ENCODE measurements at places on chromosomes 12 and 14. TPM values are rescaled to one million over a fixed set of nuclear protein-coding genes. Genes with fewer than 3 reads are reported as not detected.

Gene NTF3
- not detected for total RNA-seq

DNA sequence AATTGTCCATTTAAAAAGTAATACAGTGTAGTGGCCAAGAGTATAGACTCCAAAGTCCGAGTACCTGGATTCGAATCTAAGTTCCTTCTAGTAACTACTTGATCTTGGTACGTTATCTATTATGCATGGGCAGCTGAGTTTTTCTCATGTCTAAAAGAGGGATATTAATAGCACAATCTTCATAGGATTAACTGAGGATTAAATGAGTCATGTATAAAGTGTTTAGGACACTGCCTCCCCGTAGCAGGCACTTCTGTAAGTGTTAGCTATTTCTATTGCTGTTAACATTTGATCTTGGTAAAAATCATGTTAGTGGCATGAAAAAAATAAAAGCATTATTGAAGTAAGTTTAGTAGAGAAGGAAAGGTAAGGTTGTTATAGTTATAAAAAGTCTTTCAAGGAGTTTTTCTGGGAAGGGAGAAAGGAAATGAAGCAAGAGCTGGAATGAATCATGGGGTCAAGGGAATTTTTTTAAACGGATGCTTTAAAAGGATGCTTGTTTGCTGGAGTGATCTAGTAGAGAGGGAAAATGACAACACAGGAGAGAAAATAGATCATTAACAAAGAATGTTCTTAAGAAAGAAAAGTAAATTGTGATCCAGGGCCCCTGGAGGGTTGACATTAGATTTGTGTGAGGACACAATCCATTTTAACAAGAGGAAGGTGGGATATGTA lies 502.2 kb upstream of the USP15 start:
- H3K36me3 ChIP-seq: no peaks in the 10 kb centered on the region
- H3K27ac ChIP-seq: no peak overlapping the region
- H3K27me3 ChIP-seq: no peaks in the 10 kb centered on the region
- no peaks in the 10 kb centered on the region for H3K4me1 ChIP-seq
- no peak overlapping the region for H3K4me3 ChIP-seq

DNA sequence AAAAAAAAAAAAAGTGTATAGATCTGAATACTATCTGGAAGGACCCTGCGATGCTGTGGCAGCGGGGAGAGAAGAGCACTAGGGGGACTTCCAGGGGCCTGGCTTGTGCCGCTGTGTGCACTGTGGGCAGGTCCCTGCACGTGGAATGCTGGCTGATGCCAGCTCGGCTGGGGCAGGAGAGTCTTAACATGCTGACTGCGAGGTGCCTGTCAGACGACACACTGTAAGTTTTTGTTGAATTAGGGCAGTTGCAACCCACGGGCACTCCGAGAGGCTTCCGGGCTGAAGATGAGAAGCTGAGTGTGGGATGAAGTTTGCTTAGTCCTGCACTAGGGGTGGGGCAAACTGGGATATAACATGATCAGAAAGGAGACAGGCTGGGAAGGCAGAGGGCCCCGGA lies 10.7 kb downstream of the GLT1D1 start:
- H3K36me3 ChIP-seq: no peaks in the 10 kb centered on the region
- H3K27ac ChIP-seq: no peak overlapping the region

GRCh38 chr12:94267921-94268471 lies 119.6 kb downstream of the PLXNC1 start:
- H3K4me3 ChIP-seq: no peak overlapping the region
- DNase-seq: no peak
- no peaks in the 10 kb centered on the region for H3K36me3 ChIP-seq

GRCh38 chr12:96471368-96472050 lies 17.9 kb upstream of the CFAP54 start:
- no peaks in the 10 kb centered on the region for H3K36me3 ChIP-seq
- DNase-seq: no peak
- no peaks in the 10 kb centered on the region for H3K27me3 ChIP-seq
- H3K4me1 ChIP-seq: no peaks in the 10 kb centered on the region
- no peak overlapping the region for H3K27ac ChIP-seq

DNA sequence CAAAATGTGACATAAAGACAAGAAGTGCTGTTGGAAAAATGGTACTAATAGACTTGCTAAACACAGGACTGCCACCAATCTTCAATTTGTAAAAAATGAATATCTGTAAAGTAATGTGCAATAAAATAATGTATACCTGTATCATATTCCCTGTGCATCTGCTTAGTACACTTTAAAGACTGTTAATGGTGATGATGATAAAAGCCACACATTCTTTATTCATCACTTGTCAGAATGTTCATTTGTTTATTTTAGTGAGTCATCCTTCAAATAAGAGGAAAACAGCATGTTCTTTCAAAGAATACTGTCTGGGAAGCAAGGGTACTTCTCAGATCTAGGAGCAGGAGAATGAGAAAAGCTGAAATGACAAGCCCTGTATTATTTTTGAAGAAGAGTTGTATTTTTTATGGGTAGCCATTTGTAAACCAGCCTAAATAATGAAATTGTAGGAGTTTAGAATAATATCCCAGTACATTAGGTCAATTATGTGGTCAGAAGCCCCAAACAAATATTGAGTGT lies 78.3 kb upstream of the PSMA6 start:
- no peak for DNase-seq
- H3K36me3 ChIP-seq: no peaks in the 10 kb centered on the region
- no peaks in the 10 kb centered on the region for H3K27me3 ChIP-seq
- no peak overlapping the region for H3K4me3 ChIP-seq
- peaks cover 23% of the 10 kb centered on the region for H3K4me1 ChIP-seq
- peak overlapping the region; percentile 59 for H3K27ac ChIP-seq

DNA sequence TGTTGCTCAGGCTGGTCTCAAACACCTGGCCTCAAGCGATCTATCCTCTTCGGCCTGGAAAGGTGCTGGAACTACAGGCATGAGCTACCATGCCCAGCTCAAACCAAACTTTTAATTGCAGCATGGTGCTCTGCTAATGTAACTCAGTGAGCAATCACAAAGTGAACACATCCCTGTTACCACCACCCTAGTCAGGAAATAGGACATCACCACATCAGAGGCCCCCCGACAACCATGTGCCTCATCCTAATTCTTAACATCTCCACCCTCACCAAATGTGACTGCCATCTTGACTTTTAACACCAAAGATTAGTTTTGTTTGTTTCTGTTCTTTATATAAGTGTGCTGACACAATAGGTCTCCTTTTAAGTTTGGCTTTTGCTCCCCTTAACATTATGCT lies 22.8 kb upstream of the SDR39U1 start:
- no peaks in the 10 kb centered on the region for H3K27me3 ChIP-seq
- H3K4me1 ChIP-seq: no peaks in the 10 kb centered on the region
- no peaks in the 10 kb centered on the region for H3K36me3 ChIP-seq
- H3K27ac ChIP-seq: no peak overlapping the region
- no peak for DNase-seq

DNA sequence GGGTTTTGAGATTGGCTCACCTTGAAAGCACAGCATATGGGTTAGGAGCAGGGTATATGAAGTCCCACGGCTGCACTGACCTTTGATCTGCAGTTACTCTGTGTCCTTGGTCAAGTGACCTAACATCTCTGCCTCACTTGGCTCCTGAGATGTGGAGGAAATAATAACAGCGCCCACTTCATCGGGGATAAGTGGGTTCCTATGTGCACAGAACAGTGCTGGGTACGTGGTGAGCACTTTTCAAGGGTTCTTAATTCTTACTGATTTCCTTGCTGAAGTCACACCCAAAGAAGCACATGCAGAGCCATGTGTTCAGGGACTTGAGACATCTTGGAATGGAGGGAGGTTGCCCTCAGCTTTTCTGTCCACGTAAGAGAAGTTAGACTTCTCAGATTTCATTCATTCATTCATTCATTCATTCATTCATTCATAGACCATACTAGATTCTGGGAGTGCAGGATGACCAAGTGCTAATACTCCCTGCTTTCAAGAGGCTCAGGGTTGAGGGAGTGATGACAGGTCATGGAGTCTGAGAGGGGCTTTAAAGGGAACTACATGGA lies 39.4 kb downstream of the ADGRD1 start:
- H3K4me3 ChIP-seq: no peak overlapping the region
- peaks cover 17% of the 10 kb centered on the region for H3K4me1 ChIP-seq
- peak; percentile 90 for DNase-seq
- H3K27ac ChIP-seq: peak overlapping the region; percentile 45

Gene PZP
- 7.3 TPM for total RNA-seq

GRCh38 chr12:58541300-58541690 lies 379.0 kb downstream of the LRIG3 start:
- H3K4me3 ChIP-seq: no peak overlapping the region
- H3K36me3 ChIP-seq: no peaks in the 10 kb centered on the region
- DNase-seq: no peak
- H3K27me3 ChIP-seq: no peaks in the 10 kb centered on the region

Gene PRIMA1
- 1.4 TPM for total RNA-seq

Gene BIN2
- total RNA-seq: 16.5 TPM

- H3K27ac ChIP-seq: no peak overlapping the region
- DNase-seq: no peak
- H3K36me3 ChIP-seq: no peaks in the 10 kb centered on the region
- no peaks in the 10 kb centered on the region for H3K27me3 ChIP-seq
- no peak overlapping the region for H3K4me3 ChIP-seq
Measured at GRCh38 chr12:20865873-20866272, 55.4 kb downstream of the SLCO1B3 start.

GRCh38 chr14:35553808-35554207 lies 19.8 kb downstream of the INSM2 start:
- no peak for DNase-seq
- H3K27ac ChIP-seq: no peak overlapping the region
- no peaks in the 10 kb centered on the region for H3K4me1 ChIP-seq
- H3K4me3 ChIP-seq: no peak overlapping the region
- no peaks in the 10 kb centered on the region for H3K27me3 ChIP-seq

- no peaks in the 10 kb centered on the region for H3K27me3 ChIP-seq
- H3K4me3 ChIP-seq: no peak overlapping the region
- H3K4me1 ChIP-seq: no peaks in the 10 kb centered on the region
- no peak overlapping the region for H3K27ac ChIP-seq
- H3K36me3 ChIP-seq: no peaks in the 10 kb centered on the region
Measured at GRCh38 chr14:65200454-65200853, 98.1 kb upstream of the MAX start.

DNA sequence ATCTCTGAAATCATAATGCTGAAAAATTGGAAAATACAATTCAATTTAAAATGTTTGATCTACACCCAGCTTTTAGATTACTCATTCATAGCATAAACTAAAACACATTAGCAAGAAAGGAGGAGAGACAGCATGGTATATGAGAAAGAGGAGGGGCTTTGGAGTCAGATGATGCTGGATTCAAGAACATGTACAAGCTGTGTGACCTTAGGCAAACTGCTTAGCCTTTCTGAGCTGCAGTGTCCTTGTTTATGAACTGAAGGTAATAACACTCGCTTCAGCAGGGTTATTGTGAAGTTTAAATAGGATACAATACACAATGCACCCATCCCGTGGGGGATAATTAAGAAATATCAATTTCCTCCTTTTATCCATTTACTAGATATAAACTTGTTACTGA lies 79.2 kb downstream of the MAP1LC3B2 start:
- no peaks in the 10 kb centered on the region for H3K36me3 ChIP-seq
- H3K27ac ChIP-seq: no peak overlapping the region
- peaks cover 13% of the 10 kb centered on the region for H3K4me1 ChIP-seq
- no peak overlapping the region for H3K4me3 ChIP-seq
- H3K27me3 ChIP-seq: no peaks in the 10 kb centered on the region
- DNase-seq: no peak

DNA sequence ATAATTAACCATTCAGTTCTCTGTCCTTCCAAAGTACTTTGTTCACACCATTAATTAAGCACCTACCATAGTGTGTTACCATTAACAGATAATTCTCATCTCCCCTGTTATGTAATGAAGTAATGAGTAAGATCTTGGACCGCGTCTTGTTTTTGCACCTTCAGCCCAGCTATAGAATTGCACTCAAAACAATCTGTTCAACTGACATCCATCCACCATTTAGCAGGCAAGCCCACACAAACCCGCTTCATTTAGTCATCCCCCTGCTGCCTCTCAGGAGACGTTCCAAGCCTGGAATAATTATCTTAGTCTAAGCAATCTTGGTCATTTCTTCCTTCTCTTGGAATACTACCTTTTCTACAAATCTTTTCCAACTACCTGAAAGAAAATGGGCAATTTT lies 74.4 kb downstream of the DUSP16 start:
- no peak for DNase-seq
- peaks cover 28% of the 10 kb centered on the region for H3K36me3 ChIP-seq
- H3K27ac ChIP-seq: no peak overlapping the region
- peaks cover 14% of the 10 kb centered on the region for H3K4me1 ChIP-seq
- H3K27me3 ChIP-seq: no peaks in the 10 kb centered on the region
- no peak overlapping the region for H3K4me3 ChIP-seq

- peaks cover 3% of the 10 kb centered on the region for H3K4me1 ChIP-seq
- no peak for DNase-seq
- H3K4me3 ChIP-seq: no peak overlapping the region
- H3K36me3 ChIP-seq: no peaks in the 10 kb centered on the region
- H3K27me3 ChIP-seq: no peaks in the 10 kb centered on the region
- H3K27ac ChIP-seq: no peak overlapping the region
Measured at GRCh38 chr12:49609875-49610154, 4.4 kb upstream of the FAM186B start.

DNA sequence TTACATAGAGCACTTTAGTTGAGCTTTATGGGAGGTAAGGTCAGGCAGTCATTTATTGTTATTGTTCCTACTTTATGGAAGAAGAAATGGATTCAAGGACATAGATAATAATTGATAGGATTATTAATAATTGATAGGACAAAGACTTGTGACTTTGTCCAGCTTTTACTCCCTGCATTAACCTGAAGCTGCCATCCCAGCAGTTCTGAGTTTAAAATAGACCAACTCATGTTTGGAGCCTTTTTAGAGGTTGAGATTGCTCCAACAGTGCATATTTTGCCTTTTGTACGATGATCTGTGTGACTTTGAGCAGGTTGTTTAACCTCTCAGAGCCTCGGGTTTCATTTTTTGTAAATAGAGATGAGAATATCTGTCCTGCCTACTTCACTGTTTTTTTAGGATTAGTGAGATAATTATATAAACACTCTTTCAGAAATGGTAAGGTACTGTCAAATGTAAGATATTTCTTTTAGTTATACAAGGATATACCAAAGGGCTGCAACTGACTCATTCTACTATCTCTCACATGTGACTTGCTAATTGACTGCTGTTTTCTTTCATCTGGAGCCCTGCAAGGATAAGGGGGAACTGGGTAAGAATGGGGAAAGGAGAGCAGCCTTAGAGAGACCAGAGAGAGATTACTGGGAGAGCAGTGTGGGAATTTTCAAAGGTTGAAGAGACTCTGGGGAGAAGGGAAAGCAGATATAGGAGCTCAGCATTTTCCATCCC lies 15.3 kb downstream of the WDR20 start:
- H3K27ac ChIP-seq: no peak overlapping the region
- no peaks in the 10 kb centered on the region for H3K36me3 ChIP-seq
- no peak for DNase-seq
- no peak overlapping the region for H3K4me3 ChIP-seq
- H3K27me3 ChIP-seq: no peaks in the 10 kb centered on the region

Gene NTS
- not detected for total RNA-seq
